Right ventricle myocardium superior (tissue), 1 donor: ENCODE measurements at places on chromosomes 4 and X.

DNA sequence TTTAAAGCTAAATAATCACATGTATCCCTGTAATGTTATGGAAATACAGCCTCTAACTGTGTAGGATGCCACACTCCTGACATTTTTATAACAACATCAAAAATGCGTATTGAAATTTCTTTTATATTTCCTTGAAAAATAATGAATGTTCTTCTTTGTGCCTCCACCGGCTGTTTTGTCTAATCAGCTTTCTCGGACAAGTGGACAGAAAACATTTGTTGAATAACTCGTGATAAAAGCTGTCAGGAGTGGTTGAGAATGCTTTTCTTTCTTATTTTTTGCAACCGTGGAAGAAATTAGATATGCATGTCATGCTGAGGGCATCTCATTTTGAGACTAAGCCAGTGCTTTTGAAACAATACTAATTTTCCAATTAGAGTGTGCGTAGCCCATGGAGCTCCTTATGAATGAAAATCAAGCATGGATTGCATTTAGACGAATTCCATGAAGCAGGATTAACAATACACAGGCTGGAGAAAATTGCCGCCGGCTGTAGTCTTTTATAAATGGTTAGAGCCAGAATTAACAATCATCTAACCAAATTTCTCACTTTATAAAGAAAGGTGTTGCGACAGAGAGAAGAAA lies 614.5 kb upstream of the LCORL start:
- DNase-seq: no peak

- peak; percentile 75 for DNase-seq
These were observed 16.8 kb downstream of the FGFR3 start for GRCh38 chr4:1809754-1810502.

DNA sequence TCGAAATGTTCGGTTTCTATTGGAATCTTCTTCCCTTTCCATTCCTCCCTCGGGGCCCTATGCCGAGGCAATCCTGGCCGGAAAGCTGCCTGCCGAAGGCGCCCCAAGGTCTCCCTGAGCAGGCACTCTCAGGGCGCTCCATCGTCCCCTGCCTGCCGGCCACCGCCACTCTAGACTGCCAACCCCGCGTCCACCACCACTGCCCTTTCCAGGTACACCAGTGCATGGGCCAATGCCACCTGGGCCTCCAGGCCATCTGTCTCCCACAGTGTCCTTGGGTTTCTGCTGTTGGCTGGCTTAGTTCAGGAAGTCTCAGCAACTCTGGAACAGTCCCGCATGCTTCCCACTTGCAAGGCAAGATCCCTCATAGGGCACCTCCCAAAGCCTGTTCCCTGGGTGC lies 14.6 kb downstream of the CTAG1A start:
- no peak for DNase-seq

GRCh38 chr4:182042945-182043344 lies 200.3 kb upstream of the TENM3 start:
- no peak for DNase-seq

DNA sequence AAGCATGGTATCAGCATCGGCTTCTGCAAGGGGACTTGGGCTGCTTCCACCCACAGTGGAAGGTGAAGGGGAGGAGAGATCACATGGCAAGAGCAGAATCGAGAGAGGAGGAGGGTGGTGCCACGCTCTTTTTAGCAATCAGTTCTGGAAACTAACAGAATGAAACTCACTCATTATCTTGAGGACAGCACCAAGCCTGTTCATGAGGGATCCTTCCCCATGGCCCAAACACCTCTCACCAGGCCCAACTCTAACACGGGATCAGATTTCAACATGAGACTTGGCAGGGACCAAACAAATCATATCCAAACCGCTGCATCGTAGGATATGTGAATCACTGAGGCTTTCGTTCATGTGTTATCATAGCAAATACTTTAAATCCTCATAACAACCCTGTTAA lies 125.5 kb downstream of the GPC3 start:
- no peak for DNase-seq

- no peak for DNase-seq
These were observed 94.2 kb downstream of the MAOA start for GRCh38 chrX:43750248-43750676.

DNA sequence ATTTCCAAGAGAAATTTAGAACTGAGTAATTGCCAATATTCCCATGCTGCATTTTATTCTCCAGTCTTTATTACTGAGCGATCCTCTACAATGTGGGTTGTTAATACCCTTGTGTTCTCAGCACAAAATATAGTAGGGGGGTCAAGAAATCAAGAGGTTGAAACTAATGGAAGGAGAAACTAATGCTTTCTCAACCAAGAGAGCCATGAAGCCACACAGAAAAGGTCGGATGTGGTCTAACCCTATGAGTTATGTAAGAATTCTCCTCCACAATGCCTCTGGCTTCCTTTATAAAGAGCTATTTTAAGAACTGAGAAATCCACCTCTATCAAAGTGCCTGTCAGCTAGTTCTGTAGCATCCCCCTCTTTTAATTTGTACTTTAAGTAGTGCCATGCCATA lies 268.5 kb downstream of the CHIC1 start:
- no peak for DNase-seq

DNA sequence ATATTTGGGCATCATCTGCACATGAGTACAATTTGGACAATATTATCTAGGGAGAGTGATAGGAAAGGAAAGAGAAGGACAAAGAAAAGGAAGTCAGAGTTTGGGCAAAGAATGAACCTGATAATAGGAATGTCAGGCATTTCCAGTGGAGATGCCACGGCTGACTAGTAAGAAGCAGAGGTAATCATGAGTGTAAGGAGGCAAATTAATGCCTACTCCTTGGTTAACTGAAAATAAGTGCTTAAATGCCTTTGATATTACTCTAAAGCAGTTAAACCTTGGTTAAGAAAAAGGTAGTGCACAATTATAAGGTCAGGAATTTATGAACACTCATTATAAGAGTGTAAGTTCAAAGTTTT lies 99.2 kb upstream of the DDIT4L start:
- DNase-seq: no peak

DNA sequence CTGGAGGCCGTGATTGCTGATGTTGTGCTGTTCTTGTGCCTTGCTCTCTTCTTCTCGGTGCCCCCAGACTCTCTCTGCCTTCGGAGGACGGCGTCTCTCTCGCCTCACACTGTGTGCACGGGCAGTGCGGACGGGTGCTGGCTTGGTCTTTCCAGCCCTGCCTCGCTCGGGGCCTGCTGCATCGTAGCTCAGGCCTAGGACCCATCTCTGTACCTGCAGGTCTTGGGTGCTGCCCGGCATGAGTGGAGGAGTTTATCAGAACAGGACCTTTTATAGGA lies 18.2 kb downstream of the RGS12 start:
- no peak for DNase-seq

- DNase-seq: no peak
These were observed 58.0 kb upstream of the H2AZ1 start for GRCh38 chr4:100008048-100008447.

GRCh38 chr4:29966386-29966785 lies 753.8 kb upstream of the PCDH7 start:
- DNase-seq: no peak

DNA sequence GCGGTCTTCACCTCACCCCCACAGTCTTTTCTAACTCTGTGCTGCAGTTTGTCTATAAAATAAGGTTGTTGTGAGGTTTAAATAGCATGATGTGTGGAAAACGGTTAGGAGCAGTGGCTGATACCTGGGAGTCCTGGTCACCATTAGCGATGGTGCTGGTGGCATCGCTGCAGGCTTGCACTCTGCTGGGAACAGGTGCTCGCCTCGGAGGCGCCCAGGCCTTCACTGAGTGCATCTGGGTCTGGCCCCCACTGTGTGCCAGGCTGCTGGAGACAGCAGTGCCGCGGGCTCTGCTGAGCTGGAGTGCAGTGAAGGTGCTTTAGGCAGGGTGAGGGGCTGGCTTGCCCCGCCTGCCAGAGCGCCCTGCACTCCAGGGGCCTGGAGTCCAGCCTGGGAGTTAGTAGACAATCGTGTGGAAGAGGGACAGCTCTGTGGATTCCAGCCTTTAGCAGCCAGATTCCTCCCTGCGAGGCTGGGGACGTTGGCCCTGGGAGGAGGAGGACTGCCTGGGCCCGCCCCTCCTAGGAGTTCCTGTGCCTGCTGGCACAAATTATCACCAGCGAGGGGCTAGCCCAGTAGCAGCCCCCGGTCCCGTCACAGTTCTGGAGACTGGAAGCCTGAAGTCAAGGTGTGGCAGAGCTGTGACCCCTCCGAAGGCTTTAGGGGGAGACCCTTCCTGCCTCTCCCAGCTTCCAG lies 7.3 kb downstream of the RGS12 start:
- DNase-seq: no peak

GRCh38 chrX:72201836-72202536 lies 20.4 kb downstream of the PIN4 start:
- DNase-seq: no peak

DNA sequence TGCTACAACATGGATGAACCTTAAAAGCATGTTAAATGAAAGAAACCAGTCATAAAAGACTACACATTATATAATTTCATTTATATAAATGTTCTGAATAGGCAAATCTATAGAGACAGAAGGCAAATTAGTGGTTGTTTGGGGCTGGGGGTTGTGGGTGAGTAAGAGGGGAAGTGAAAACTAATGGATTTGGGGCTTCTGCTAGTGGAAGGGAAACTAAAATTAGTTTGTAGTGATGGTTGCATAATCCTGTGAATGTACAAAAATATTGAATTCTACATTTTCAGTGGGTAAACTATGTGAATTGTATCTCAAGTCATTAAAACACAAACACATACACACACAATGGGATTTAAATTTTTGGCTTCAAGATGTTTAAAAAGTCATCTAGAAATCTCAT lies 25.4 kb upstream of the LIMCH1 start:
- DNase-seq: no peak

DNA sequence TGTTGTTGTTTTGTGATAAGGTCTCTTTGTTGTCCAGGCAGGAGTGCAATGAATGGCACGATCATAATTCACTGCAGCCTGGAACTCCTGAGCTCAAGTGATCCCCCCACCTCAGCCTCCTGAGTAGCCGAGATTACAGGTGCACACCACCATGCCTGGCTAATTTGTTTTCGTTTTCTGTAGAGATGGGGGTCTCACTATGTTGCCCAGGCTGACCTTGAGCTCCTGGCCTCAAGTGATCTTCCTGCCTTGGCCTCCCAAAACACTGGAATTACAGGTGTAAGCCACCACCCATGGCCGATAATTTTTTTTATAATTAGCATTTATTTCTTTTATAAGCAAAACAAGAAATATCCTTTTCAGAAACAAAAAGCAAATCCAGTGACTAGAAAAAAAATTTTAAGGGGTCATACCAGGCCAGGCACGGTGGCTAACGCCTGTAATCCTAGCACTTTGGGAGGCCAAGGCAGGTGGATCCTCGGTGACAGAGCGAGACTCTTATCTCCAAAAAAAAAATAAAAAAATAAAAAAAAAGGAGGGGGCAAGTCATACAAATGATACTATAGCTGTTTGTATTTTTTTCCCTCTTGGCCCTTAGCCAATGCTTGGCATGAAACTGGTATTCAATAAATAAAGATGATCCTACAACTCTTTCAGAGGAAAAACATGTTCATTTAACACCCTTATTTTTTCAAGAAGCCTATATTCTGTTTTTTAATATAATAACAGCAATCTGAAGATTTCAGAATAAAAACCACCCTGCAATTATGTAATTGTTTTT lies 3.4 kb downstream of the PLAC8 start:
- DNase-seq: no peak
